Fibroblast of skin of back (primary cell): ENCODE measurements at places on chromosomes 5 and 9.

GRCh38 chr5:106940301-106940846 is 730.4 kb downstream of the EFNA5 start:
- no peak for DNase-seq

DNA sequence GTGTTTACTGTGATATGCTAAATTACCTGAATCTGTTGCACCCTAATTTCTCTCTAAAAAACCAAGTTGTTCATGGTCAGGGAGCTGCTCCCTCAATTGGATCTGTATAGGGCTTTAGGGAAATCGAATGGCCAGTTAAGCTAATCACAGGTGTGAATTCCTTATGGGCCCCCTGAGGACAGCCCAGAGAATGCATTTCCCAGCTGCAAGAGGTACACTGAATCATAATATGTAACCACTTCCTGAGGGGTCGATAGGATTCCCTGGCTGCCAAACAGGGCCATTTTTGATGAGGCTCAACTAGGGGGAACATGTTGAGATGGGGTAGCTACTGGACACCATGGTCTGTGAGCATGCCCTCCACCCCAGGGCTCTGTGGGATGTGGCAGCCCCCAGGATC is 478.6 kb downstream of the CCDC171 start:
- DNase-seq, result no peak

DNA sequence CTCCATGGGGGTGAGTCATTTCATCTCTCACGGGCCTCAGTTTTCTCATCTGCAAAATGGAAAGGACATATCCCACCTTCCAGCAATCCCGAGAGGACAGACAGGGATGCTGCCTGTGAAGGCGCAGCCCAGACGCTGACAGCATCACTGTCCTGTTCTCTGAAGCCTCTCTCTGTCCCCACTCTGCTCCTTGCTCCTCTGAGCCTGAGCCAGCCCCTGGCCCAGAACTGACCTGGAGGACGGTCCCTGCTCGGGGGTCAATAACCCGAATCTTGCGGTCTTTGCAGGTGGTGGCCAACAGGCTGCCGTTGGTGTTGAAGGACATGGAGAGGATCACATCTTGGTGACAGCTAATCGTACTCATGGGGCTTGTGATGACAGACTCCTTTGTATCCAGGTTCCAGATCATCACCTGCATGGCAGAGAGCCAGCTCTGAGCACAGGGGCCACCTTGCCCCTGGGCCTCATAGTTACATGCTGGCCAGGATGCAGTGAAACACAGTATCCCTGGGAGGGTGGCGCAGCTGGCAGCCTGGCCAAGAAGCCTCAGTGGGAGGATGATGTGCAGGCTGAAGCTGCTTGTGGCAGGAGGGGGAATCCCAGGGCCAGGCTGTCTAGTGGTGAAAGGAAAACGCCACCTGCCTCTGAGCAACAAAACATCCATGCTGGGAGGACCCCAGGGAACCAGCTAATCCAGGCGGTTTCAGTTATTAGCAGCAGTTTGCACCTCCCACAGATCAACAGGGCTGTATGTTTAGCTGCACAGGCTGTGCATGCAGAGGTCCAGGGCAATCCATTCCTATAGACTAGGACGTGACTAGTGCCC is 14.0 kb upstream of the TRIM14 start:
- no peak for DNase-seq

DNA sequence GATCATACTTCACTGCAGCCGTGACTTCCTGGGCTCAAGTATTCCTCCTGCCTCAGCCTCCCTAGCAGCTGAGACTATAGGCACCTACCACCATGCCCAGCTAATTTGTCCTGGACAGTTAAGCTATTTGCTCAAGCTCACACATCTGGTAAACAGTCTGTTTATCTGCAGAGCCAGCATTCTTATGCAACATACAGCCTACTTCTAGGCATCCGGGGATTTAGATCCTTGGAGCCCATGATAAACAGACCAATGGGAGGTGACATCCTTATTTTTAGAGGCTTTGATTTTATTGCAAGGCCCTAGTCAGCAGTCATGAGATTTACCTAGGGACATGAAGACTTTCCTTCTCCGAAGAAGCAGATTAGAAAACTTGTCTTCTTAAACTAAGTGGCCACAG is 21.0 kb downstream of the ATOX1 start:
- no peak for DNase-seq

GRCh38 chr5:60820593-60821487 is 23.2 kb downstream of the ELOVL7 start:
- no peak for DNase-seq

DNA sequence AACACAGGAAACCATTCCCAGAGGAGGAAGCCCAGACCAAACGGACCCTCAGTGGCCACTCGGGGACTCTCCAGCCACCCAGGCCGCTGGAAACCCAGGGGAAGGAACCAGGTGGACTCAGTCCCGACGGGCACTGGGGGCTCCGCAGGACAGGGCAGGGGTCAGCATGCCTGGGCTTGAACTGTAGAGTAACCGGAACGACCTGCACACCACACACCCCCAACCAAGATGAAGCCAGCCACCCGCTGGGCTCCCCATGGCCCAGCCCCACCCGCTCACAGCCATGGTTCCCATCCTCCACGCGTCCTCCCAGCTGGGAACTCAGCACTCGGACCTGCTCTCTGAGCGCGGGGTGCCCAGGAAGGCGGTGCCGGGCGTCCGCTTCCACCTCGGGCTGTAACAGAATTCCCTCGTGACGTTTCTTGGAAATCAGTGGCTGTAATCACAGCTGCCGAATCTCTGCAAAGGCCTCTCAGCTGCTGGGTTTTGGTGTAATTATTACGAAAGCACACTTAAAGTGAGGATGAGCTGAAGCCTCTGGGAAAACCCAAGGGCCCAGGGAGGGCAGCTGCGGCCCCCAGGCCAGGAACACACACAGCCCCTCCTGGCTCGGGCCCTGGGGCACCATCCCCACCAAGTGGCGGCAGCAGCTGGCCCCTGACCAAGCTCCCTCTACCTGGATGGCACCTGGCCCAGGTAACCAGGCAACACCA is 13.8 kb downstream of the NACC2 start:
- DNase-seq, result no peak
